ENCODE measurements at places on chromosomes 16 and 17.

DNA sequence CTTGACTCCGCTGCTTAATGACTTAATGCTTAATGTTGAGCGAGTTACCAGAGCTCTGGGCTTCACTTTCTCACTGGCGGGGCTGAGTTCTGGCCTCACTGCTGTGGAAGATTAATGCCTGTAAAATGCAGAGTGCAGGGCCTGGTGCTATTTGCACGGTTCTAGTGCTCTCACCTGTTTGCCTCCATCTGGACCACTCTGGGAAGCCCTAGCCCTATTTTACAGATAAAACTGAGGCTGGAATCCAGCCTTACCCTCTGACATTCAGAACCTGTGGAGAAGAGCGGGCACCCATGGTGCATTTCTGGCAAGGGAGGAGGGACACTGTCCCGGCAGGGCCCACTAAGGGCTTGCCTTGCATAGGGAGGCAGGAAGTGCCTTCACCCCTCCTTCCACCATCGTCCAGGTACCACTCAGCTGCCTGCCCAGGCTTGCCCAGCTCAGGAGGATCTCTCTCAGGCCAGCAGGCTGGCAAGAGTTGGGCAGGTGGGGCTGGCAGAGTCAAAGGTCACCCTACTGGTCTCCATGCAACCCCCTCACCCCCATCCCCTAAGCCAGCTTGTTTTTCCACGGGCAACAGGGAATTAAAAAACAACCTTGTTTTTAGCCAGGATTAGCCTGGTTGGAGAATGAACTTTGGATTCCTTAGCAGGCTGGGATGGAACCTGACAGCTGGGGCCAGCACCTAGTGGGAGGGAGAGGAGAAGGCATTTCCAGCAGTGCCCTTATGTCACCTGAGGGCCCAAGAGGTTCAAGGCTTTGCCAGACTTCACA lies 4.1 kb upstream of the UBALD1 start:
- DNase-seq: no peak

DNA sequence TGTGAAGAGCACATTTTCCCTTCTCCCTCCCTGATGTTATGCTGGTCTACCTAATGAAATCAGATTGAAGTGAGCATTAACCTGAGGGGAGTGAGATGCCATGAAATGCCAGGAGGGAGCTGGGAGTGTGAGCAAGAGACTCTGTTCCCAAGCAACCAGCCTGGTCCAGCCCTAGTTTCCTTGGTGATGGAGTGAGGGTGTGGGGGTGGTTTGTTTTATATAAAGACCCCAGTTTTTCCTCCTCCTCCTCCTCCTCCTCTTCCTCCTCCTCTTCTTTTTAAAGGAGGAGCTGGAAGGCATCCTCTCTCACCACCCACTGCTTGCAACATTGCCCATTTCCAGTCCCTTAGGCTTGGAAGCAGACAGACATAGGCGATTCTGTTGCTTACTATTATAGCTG lies 97.1 kb downstream of the DNAH3 start:
- DNase-seq: no peak

GRCh38 chr17:17609121-17609520 lies 17.6 kb upstream of the PEMT start:
- no peak for DNase-seq

- DNase-seq: no peak
Observed at GRCh38 chr16:54006693-54007092, 279.9 kb downstream of the IRX3 start.

GRCh38 chr16:57781741-57782606 lies 20.3 kb downstream of the KIFC3 start:
- DNase-seq: no peak

DNA sequence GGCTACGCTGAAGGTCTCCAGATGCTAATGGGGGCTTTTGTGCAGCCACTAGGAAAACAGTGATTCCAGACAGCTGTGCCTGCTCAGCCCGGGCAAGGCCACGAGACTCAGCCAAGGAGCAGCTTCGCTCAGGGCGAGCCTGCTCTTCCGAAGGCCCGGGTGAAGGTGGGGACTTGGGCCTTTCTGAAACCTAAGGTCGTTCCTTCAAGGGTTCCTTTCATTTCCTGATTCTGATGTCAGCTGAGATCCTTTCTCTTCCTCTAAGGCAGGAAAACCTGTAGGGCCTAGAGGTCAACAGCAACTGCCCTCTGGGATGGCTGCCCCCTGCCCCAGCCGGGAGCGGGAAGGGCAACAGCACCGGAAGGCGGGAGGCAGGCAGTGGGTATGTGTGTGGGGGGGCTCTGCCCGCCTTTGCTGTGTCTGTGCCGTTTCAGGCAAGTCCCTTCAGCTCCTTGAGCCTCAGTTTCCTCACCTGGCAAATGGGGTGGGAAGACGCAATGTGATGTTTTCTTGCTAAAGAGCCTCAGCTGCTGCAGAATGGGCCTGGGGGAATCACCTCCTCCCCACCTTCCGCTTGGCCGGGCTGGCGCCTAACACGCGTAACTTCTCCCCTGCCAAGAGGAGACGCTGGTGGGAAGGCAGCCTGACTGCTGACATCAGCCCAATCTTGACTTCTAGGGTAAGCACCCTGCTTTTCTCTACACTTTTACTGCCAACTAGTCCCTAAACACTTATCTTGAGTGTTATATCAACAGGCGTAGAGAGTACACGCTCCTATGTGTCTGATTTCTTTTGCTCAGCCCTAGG lies 32.8 kb downstream of the IRF8 start:
- no peak for DNase-seq

GRCh38 chr17:42922294-42922693 lies 21.7 kb downstream of the G6PC1 start:
- DNase-seq: no peak

DNA sequence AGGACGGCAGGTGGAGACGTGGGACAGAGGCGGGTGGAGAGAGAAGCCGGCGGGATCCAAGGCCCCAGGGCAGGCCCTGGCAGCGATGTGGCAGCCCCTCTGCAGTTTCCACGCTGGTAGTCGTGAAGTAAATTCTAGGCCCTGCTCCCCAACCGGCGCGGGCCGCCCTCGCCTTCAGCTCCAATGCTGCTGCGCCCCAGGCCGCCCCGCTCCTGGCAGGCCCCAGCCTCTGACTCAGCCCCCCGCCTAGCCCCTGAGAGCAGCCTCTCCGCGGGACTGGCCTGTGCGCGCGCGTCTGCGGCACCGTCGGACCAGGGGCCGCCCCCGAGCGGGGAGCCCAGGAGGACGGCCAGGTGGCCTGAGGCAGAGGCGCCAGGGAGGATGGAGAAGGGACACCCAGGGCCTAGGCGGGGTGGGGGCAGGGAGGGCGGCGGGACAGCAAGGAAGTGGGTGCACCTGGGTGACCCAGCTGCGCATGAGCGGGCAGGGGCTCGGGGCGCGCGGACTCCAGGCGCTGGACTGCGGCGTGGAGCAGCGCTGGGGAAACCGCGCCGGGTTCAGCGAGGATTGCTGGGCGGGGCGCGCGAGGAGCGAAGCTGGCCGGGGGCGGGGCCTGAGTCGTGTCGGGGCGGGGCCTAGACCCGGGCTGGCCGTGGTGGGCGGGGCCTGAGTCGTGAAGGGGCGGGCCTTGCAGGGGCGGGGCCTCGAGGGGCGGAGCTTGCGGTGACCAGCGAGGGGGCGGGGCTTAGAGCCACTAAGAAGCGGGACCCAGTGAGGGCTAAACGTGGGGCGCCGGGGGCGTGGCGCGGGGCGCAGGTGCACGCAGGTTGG lies 29.6 kb downstream of the ZNF778 start:
- DNase-seq: peak; percentile 91

DNA sequence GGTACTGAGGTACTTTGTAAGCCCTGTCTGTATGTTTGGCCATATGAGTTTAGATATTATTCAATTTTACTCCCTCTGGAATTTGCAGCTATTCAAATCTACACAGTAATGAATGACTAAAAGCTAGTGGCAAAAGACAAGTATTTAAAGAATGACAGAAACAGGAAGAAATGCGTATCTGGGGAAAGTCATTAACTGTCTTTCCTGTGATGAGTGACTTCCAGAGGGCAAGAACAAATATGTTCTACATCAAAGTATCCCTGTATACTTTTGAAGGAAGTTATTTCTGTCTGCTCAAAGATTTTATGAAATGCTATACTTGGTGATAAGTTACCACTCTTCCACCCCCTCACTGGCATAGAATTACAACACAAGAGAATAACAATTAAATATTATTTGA lies 489.3 kb upstream of the SOX9 start:
- DNase-seq: no peak

GRCh38 chr17:37168731-37169353 lies 206.9 kb upstream of the C17orf78 start:
- DNase-seq: no peak

GRCh38 chr16:11152677-11153331 lies 103.2 kb downstream of the SOCS1 start:
- DNase-seq: no peak

- no peak for DNase-seq
Observed at GRCh38 chr17:69388822-69389442, 25.6 kb upstream of the MAP2K6 start.

DNA sequence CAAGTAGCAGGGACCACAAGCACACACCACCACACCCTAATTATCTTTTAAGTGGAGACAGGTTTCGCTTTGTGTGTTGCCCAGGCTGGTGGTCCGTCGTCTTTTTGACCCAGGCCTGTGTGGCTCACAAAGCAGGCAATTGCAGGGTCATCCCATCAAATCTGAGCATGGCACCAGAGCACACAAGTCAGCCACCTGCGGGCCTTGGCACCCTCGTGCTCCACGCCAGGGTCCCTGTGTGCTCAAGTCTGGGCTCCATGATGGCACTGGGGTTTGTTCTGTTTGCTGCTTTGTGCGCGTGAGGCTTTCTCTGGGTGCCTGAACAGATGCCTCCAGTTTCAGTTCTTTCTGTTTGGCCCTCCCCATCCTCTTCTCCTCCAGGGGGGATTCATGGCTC lies 2.4 kb upstream of the CAPN15 start:
- no peak for DNase-seq

GRCh38 chr17:82202981-82203380 lies 9.7 kb downstream of the CCDC57 start:
- no peak for DNase-seq

DNA sequence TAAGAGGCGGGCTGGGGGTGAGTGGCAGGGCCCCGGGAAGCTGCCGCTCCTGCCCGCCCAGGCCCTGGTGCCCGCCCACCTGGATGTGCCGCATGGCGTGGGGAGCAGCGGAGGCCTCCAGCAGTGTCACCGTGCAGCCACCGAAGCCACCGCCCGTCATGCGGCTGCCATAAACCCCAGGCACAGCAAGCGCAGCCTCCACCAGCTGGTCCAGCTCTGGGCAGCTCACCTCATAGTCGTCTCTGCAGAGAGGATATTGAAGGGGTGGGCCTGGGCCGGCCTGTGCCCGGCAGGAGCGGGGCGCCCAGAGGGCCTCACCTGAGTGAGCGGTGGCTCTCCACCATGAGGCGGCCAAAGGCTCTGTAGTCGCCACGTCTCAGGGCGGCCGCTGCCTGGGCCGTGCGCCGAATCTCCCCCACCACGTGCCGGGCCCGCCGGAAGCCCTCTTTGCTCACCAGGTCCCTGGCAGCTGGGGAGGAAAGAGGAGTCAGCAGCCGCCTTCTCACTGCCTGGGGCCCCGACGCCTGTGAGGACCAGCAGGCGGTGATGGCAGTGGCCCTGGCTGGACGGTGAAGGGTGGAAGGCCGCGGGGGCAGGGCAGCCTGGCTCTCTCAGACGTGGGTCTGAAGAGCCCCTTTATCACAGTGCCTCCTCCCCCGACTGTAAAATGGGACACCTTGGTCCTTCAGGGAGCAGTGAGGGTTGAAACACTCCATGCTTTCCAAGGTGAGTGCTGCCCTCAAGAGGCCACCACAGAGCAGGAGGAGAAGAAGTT lies 6.7 kb downstream of the GALK1 start:
- no peak for DNase-seq

DNA sequence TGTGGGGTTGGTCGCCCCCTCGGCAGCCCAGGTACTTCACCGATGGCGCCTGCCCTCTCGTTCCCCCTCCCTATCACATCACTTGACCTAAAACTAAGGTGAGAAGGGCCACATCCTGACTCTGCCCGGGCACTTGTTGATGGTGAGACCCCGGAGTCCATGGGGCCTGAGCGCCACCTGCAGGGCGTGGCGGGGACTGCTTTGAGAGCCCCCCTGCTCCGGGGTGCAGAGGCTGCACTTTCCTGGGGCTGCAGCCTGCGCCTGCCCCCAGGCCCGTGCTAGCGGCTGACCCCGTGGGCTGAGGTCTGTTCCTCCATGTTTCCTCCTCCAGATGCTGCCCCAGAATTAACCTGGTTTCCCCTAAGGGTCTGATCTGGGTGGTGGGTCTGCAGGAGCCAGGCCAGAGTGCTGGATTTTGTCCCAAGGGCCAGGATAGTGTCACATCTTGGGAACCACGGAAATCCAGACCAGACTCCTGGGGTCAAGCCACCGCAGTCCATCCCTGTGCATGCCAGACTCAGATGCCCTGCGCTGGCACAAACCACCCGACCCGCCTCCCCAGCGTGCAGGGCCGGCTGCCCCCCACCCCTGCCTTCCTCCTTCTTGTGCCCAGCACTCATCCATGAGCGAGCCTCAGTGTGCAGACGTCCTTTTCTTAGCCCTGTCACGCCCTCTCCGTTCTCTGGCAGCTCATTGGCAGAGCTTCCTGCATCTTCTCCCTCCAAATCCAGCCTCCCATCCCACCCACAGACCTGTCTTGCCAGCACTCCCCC lies 2.7 kb downstream of the NDUFAF8 start:
- DNase-seq: peak; percentile 49

GRCh38 chr17:14346801-14347200 lies 45.9 kb downstream of the HS3ST3B1 start:
- no peak for DNase-seq

- DNase-seq: no peak
Observed at GRCh38 chr17:10060526-10060925, 137.9 kb downstream of the GAS7 start.

- DNase-seq: no peak
Observed at GRCh38 chr17:57953219-57953618, 2.0 kb downstream of the CUEDC1 start.

DNA sequence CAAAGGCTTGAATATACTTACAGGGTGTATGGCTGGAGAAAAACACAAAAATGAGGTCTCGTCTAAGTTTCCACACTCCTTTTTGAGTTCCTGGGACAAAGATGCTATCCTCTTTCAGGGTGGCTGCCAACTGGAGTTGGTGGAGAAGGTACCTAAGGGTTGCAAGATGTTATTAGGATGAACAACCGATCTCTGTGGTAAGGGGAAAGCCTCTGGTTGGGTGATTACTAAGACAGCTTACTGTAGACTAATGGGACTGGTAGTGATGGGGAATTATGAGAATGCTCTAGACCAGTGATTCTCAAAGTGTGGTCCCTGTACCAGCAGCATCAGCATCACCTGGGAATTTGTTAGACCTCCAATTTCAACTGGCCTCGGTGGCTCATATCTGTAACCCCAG lies 6.0 kb downstream of the ADAT1 start:
- no peak for DNase-seq

GRCh38 chr16:71555230-71555891 lies 21.5 kb downstream of the TAT start:
- no peak for DNase-seq
